ENCODE measurements at places on chromosomes 7 and 10.
A peak's percentile ranks its signal among the peaks of the same experiment; 100 is the strongest.

DNA sequence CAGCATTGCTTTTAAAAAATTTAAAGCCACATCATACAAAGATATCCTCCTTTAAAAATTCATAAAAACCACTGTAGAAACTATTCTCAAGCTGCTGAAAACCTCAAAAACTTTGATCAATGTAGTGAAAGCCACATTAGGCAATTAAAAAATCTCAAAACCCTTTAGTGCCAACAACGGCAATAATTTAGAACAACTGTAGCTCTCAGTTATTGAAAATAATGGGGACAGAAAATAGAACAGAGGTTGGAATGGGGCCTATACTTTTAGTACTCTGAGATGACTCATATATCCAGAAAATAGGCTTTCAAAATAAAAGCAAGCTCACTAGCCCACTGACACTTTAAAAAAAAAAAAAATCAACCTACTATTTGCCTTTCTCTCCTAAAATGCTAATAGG lies 87.5 kb downstream of the GSAP start:
- peak; percentile 33 for DNase-seq

DNA sequence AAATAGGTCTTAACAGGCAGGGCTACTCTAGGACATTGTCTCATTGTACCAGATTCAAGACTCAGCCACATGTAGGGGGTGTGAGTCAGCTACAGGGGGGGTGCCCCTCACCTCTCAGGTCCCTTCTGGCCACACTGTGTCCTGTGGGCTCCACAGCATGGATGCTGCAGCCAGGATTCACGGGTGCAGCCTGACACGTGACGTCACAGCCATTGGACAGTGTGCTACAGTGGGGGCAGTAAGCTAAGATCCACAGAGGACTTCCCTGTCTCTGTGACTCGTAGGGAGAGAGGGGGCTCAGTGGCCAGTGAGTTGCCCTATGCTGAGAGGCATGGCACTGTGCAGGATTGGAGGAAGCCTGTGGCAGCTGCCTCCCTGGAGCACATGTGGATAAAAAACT lies 77.9 kb downstream of the TMEM178B start:
- no peak for DNase-seq

DNA sequence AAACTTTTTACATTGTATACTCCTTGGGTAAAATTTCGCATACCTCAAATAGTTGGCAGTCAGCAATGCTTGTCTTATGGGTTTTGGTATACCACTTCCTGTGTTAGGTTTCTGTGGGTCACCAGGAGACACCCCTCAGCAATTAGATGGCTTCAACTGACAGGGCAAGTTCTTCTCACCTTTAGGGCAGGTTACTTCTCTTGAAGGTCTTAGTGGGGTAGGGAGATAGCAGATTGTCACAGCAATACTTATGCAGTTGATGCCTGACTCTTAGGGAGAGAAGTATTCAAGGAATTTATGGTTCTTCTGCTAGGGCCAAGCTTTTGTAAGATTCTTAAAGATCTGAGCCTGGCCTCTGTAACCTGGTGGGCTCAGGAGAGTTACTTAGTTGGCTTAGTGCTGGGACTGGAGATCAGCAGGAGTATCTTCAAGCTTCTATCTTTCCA lies 42.9 kb downstream of the MKLN1 start:
- peak; percentile 36 for DNase-seq

GRCh38 chr10:132547421-132547861 lies 9.9 kb downstream of the INPP5A start:
- DNase-seq: no peak

DNA sequence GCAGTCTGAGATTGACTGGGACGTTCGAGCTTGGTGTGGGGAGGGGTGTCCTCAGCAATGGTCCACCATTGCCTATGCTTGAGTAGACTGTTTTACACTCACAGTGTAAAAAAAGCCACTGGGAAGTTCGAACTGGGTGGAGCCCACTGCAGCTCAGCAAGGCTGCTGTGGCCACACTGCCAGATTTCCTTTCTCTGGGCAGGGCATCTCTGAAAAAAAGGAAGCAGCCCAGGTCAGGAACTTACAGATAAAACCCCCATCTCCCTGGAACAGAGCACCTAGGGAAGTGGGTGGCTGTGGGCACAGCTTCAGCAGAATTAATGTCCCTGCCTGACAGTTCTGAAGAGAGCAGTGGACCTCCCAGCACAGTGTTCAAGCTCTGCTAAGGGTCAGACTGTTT lies 80.3 kb downstream of the BICC1 start:
- DNase-seq: no peak

GRCh38 chr10:541750-542371 lies 147.6 kb downstream of the DIP2C start:
- DNase-seq: no peak

- no peak for DNase-seq
Observed at GRCh38 chr7:66256281-66256680, 51.1 kb downstream of the TPST1 start.

GRCh38 chr10:78218798-78219490 lies 185.3 kb downstream of the RPS24 start:
- no peak for DNase-seq

DNA sequence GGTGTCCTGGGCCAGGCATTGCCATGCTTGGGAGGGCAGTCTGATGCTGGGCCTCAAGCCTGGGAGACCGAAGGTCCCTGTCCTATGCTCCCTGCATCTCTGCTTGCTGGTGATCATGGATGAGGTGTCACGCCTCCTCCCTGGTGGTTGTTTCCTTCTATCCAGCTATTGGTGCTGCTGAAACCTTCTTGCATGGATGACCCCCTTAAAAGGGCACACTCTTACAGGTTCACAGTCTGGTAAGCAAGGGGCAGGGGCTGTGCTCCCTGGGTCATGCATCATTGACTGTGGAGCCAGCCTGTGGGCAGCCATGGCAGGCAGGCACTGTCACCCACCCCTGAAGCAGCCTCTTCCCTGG lies 36.8 kb upstream of the SLC29A3 start:
- DNase-seq: no peak

- no peak for DNase-seq
Observed at GRCh38 chr10:76111986-76112825, 680.8 kb downstream of the LRMDA start.

GRCh38 chr10:112558476-112559142 lies 111.6 kb downstream of the VTI1A start:
- DNase-seq: no peak

DNA sequence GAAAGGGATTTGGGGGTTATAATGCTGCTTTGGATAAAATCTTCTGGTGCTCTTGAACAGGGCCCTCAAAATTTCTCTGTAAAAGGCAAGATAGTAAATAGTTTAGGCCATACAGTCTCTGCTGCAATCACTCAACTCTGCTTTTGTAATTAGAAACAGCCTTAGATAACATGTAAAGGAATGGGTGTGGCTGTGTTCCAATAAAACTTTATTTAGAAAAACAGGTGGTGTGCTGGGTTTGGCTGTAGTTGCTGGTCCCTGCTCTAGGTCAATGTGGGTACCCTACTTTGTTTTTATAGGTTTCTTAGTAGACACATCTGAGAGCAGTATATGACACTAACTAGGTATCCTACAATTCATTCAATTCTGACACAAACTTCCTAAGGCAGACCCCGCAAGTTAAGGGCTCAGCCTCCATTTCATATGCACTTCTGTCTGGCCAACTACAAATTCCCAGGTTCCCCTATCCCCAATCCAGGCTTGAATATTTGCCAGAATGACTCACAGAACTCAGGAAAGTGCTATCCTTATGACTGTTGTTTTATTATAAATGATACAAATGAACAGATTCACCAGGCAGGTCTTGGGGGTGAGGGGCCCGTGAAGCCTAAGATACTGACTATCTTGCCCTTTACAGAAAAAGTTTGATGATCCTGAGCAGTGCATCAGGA lies 349.9 kb downstream of the RPS24 start:
- DNase-seq: no peak

GRCh38 chr7:36896956-36897590 lies 172.8 kb upstream of the AOAH start:
- DNase-seq: no peak

DNA sequence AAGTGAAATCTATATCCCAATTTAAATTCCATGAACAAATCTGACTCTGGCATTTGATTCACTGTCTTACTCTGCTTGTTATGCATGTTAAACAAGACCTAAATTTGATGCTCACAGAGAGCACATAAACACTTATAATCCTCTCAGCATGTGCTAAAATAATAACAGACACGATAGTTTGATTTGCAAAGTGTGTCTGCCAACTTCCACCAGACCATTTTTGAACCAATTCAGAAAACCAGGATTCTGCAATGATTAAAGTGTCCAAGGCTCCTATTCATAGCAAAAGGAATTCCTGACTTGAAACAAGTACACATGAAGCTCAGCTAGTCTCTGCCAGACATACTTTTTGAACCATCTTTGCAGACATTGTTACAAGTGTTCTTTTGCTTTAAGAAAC lies 11.2 kb downstream of the RBM20 start:
- no peak for DNase-seq

GRCh38 chr7:151085691-151086620 lies at the start of gene AGAP3:
Gene AGAP3 (plus strand): TSS chr7:151086475. CDS start chr7:151086742, 267 bp downstream.
- peak; percentile 28 for DNase-seq

- no peak for DNase-seq
Observed at GRCh38 chr10:6610647-6611046, 30.6 kb upstream of the PRKCQ start.

GRCh38 chr7:24336461-24336860 lies 52.5 kb downstream of the NPY start:
- no peak for DNase-seq

GRCh38 chr7:3683546-3684539 lies 382.8 kb downstream of the SDK1 start:
- DNase-seq: no peak

- DNase-seq: peak; percentile 22
Observed at GRCh38 chr7:137606061-137606674, 240.6 kb downstream of the DGKI start.

DNA sequence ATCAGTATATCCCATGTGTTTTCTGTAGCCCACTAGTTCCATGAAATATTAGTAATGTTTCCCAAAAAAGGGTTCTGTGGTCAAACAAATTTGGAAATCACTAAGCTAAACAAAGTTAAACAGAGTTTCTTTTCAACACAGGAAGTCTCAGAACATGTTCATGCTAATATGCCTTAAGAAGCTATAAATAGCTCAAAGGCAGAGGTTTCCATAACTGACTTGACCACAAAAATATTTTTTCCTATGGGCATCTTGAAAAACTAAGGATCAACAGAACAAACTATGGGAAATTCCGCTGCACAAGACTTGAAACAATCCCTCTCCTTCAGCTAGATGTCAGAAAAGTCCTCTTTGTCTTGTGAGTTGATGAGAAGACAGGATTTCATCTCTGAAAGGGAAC lies 59.7 kb downstream of the SEM1 start:
- DNase-seq: no peak

DNA sequence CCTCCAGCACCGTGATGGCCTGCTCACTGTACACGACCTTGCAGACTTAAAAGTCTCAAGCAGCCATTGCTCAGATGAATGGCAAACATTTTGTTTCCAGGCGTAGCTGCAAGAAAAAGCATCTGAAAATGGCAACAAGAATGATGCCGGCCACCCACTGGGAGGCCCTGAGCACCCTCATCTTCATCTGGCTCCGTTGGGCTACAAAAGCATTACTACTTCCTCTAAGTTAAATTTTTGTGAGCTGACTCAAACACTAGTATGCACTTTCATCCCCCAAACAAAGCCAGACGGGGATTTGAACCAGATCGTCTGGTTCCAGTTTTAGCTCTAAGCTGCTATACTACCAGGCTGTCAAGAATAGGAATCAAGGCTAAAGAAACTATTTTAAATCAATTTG lies 116.6 kb upstream of the CDK1 start:
- DNase-seq: peak; percentile 66

DNA sequence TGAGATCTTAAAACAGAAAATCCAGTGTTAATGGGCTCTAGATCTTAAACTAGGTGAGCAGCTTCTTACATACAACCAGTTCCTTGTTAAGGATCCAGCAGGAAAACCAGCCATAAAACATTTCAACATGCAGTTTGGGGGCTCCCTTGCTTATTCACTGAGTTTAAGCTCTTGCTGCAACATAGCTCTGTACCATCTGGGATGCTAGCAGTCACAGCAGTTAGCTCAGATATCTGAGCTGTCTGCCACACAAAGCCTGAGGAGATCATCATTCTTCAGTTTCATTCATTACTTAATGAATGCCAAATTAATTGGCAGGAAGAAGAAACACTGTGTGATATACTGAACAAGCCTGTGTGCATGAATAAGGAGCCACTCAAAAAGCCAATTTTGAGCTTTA lies 62.8 kb downstream of the PODXL start:
- DNase-seq: no peak

- no peak for DNase-seq
Observed at GRCh38 chr10:46033602-46034011, 3.2 kb upstream of the NCOA4 start.

DNA sequence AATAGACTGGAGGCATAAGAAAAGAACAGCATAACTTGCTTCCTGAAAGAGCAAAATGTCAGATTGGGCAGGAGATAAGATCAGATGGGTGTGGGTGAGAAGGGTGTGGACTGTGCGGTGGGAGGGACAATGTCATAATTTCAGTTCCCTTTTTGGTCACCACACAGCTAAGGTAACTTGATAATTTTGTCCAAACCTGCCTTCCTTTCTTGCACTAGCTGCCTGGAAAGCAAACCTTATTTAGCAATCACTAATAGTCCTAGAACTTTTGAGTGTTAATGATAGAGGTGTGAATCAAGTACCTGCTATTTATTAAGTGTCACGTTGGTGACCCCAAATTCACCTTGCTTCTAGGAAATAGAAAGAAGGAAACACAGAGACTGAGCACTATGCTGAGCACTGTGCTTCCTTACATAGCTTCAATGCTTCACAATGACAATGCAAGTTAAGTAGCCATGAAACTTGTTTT lies 72.4 kb upstream of the SP4 start:
- no peak for DNase-seq

GRCh38 chr10:1128115-1128514 lies 71.9 kb downstream of the WDR37 start:
- no peak for DNase-seq

- no peak for DNase-seq
Observed at GRCh38 chr10:132880128-132880981, 62.0 kb downstream of the CFAP46 start.

- DNase-seq: no peak
Observed at GRCh38 chr10:23490115-23490514, 51.2 kb downstream of the OTUD1 start.

- DNase-seq: no peak
Observed at GRCh38 chr7:108634535-108634934, 64.9 kb downstream of the DNAJB9 start.

GRCh38 chr7:83546586-83546985 lies 102.4 kb downstream of the SEMA3E start:
- DNase-seq: peak; percentile 30

GRCh38 chr7:37265006-37265405 lies 183.7 kb downstream of the ELMO1 start:
- DNase-seq: no peak

DNA sequence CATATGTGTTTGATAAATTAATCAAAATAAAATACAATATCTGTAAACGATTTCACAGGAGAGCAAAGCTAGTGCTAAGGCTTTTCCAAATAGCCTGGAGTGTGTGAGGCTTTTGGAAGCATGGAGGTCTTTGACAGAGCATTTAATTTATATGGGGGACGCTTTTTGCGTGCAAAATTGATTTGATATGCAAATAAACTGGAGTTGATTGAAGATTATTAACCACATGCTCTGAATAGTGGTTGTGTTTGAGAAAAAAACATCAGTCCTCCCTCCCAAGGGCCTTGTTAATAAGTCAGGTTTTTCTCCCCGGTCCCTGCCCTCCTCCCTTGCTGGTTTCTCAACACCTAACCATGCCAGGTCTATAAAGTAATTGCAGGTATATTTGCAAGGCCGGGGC lies 85.1 kb upstream of the FGFR2 start:
- DNase-seq: no peak

All from fibroblast of skin of left biceps (primary cell).